ENCODE measurements at places on chromosomes 11 and 22.

- peak; percentile 4 for DNase-seq
Observed at GRCh38 chr11:30206249-30206996, 24.4 kb upstream of the FSHB start.

DNA sequence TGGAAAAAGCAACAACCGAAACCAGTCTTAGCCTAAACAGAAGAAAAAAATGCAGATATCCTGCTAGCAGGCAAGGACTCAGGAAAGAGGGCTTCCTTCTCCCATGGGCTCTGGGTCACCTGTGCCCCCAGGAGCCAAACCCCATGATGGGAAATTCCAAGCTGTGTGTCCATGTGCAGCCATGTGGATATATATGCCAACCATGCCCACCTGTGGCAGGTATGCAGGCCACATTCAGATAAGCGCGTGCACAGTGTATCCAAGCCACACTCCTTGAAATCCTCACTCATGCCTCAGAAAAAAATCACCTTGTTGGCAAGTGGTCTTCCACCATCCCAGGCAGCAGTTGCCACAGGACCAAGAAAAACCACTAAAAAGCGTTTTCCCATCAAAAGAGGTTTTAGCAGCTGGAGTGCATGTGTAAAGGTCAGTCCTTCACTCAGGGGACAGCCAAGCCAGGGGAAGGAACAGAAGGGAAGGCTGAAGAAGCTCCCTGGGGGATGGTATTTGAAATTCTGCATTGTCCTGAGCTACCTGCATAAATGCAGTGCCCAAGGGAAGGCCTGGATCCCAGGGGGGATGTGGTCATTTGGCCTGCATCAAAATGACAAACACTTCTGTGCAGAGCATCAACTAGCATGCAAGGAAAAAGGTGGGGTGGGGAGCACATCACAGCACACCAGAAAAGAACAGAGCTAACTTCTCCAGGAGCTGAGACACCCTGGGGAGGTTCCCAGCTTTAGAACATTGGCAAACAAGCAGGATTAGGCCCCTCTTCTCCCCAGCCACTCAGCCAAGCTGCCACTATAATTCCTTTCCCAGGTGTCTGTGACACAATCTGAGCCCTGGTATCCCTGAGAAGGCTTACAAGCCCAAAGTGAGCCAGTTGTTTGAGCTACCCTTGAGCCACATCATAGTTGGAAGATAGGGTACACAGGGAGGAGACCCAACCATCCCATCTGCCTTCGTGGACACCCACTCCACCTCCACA is 76.2 kb downstream of the GALNT18 start:
- DNase-seq: no peak

- DNase-seq: no peak
Observed at GRCh38 chr11:78981153-78981552, 406.5 kb upstream of the NARS2 start.

GRCh38 chr11:2561696-2562581 is 117.1 kb downstream of the KCNQ1 start:
- peak; percentile 59 for DNase-seq

Measured in retina (tissue), 1 donor.